ENCODE measurements at places on chromosomes 7 and 10.

DNA sequence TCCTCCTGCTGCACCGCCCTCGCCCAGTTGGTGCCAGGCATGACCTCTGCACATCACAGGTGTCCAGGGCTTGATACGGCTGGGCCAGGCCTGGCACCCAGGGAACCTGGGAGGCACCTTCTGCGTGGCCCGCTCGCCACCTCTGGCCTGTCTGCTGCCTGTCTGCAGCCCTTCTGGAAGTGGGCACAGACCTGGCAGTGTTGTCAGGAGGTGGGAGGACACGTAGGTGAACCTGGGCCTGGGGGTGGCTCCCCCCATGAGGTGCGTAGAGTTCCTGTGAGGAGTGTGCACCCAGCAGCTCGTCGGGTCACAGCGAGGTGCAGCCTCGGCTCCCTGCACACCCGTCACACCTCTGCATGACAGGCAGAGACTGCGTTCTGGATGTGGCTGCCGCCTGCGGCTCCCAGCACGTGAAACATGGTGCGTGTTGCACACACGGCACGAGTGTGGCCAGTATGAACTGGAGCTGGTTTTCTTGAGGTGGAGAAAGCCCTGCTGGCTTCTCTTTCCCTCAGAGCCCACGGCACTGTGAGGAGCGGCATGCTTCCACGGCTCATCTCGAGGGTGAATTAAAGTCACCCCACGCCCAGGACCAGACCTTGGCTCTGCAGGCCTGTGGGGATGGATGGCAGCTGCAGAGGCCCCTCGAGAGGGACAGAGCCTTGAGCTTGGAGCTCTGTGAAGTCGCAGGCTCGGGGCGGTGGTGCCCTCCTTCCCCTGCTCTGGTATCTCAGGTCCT is 24.8 kb downstream of the INPP5A start:
- no peak for DNase-seq

- no peak for DNase-seq
Observed at GRCh38 chr7:37092548-37092947, 356.1 kb downstream of the ELMO1 start.

GRCh38 chr10:101122270-101123084 is 8.6 kb upstream of the TLX1 start:
- DNase-seq: no peak

GRCh38 chr10:386771-387592 is 251.7 kb downstream of the ZMYND11 start:
- DNase-seq: no peak

- no peak for DNase-seq
Observed at GRCh38 chr10:116444527-116445142, 17.0 kb downstream of the PNLIPRP3 start.

- no peak for DNase-seq
Observed at GRCh38 chr7:36310897-36311296, 78.8 kb upstream of the ANLN start.

DNA sequence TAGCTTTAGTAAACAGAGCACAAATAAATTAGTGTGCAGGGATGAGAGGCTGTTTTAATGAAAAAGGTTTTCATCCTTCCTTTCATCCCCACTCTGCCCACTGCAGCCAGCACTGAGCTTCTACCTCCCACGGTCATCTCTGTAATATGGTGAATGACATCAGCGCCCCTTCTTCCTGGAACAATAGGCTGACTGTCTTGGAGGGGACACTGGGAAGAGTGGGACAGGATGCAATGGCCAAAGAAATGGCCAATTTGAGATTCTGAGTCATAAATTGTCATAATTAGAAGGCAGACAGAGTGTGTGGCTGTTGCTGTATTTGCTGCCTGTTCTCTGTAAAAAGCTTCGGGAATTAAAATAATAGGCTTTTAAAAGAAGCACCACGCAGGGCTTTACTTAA is 126.7 kb upstream of the CALN1 start:
- DNase-seq: no peak

DNA sequence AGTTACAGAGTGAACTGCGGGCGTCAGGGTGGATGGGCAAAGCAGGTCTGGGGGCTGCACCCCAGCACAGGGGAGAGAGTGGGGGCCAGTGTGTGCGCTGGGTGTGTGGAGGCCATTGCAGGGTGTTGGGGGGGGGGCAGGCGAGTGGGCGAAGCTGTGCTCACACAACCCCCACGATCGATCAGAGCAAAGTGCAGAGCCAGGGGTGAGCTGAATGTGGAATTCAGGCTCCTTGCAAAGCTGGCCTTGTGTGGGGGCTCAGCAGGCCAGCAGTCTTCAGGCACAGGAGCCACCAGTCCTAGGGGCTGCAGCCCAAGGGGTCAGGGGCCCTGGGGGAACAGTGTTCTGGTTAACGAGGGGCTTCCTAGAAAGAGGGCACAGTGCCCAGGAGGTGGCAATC is 862 bp upstream of the SHH start:
- no peak for DNase-seq

DNA sequence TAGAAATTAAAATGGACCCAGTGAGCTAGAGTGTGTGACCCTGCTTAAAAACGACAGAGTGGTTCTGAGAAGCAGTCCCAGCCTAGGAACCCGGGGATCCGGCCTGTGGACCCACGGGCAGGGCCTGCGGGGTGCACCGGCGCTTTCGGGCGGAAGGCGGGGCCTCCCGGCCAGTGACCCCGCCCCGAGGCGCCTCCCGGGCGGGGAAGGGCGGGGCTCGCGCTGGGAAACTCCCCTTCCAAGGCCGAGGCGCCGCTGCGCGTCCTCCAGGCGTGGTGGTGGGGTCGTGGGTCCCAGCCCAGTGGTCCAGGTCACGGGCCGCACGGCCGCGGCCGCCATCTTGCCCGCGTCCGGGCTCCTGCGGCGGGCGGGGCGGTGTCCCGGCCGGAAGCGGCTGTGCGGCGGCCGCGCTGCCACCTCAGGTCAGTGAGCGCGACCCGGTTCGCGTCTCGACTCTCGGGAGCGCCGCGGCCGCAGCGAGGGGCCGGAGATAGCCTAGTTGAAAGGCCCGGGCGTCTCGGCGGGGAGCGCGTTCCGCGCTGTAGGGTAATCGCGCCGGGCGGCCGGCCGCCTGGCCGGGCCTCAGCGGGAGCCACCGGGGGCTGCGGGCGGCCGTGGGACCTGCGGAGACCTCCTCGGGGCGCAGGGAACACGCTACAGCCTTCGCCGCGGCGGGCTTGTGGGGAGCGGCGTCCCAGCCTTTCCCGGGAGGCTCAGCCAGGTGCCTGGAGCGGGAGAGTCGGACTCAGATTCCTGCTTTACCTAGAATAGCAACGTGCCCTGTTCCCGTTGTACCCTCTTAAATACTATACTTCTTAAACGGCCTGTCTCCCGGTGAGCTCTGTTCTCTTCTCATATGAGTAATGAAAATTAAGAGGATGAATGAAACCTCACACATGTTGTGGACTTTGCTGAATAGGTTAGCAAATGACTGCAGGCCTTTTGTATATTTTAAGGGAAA is at the start of gene MIOS:
MIOS (plus strand) TSS at position 234 of the 961 bp plus-strand sequence. CDS start 5,592 bp downstream, outside the sequence.
- peak; percentile 79 for DNase-seq

Data from T-cell (primary cell).